Glutamatergic neuron (in vitro differentiated cells): ENCODE measurements at places on chromosomes 3 and 15. TPM values are rescaled to one million over a fixed set of nuclear protein-coding genes. Genes with fewer than 3 reads are reported as not detected.

DNA sequence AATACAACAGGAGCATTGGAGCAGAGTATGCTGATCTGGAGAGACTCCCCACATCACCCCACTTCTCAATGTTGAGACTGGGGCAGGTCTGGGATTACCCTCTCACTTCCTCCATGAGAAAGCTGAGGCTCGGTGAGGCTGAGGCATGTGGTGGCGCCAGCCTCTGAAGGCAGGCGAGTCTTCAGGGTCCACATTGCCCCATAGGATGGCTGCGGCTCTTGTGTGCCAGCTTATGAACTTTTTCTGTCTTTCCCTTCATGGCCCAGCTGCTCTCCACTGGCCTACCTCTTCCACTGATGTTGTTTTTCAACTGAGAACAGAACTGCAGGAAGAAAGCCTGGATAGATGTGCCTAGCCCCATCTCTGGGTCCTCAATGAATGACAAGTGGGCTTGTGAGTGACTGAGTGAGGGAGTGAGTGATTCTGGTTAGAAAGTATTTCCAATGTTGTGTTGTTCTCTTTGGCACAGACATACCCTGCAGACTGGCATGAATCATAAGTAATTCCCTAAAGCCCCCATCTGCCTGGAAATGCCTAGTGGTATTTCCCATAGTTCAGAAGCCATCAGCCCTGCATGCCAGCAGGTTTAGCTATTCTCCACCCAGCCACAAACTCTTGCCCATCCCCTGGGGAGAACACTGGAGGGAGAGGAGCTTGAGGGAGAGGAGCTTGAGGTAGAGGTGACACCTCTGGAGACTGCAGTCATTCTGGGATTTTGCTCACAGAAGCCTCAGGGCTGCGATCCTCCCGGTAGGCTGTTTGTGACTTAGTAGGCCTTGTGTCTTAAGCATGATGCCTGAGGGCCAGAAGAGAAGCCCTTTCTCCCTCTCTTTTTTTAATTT is 56.9 kb downstream of the AMOTL2 start:
- no peak for DNase-seq

FOXB1 gene
- total RNA-seq: not detected

DNA sequence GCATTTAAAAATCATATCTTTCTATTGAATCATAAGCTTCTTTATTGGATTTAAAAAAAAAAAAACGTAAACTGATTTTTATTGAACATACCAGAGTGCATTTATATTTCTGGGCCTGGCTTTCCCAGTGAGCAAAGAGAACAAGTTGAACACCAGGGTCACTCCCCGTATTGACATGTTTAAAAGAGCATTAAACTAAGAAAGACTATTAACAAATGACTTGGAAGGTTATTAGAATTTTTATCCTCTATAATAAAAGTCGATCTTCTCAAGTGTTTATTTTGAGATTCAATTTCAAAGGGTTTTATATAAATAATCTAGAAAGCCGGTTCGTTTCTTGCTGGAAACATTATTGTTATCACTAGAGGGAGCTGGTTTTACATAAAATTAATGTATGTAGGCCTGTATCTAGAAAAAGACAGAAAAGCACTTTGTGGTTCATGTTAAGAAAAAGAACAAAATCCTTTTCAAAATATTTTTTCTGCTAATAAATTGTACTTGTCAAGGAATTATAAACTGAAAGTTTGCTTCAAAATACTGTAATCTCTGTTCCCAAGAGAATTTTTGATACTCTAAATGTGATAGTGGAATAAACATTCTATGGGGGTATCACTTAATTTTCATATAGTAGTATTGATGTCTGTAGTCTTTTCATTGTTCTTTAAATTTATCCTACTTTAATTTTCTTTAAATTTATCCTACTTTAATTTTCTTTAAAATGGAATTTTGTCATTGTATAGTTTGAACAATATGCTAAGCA is 321.8 kb upstream of the MME start:
- DNase-seq: no peak

DNA sequence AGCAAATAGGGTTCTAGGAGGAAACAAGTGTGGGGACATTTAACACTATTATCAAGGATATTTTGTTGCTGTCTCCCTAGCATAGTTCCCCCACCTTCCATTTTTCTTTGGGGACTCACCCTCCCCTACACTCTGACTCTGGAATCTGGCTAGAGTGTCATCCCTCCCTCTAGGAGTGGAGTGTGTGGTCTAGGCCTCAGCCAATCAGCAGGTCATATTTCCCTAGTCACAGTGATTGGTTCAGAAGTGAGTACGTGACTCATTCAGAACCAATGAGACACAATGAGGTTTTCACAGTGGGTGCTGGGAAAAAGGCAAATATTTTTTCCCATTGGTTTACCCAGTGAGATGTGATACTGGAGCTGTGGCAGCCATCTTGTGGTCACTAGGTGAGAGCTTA is 234.4 kb downstream of the SHQ1 start:
- no peak for DNase-seq

DNA sequence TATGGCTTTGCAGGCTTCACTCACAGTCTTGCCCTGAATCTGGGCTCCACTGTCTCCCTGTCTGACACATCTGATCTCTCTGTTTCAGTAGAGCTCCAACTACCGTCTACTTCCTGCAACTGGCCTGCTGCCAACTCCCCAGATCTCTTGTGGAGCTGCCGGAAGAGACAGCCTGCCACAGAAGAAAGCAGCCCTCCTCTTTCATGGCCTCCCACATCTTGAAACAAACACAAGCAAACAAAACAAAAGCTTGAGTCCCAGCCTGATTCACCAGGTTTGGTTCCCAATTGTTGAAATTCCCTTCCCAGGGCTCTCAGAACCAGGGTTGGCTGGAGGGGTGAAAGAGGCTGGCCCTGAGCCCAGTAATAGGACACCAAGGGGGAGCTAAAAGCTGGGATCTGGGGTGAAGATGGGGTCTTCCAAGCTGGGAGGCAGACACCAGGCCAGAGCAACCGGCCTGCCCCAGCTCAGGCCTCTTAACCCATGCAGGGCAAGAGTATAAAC is 55.3 kb upstream of the CA12 start:
- no peak for DNase-seq

DNA sequence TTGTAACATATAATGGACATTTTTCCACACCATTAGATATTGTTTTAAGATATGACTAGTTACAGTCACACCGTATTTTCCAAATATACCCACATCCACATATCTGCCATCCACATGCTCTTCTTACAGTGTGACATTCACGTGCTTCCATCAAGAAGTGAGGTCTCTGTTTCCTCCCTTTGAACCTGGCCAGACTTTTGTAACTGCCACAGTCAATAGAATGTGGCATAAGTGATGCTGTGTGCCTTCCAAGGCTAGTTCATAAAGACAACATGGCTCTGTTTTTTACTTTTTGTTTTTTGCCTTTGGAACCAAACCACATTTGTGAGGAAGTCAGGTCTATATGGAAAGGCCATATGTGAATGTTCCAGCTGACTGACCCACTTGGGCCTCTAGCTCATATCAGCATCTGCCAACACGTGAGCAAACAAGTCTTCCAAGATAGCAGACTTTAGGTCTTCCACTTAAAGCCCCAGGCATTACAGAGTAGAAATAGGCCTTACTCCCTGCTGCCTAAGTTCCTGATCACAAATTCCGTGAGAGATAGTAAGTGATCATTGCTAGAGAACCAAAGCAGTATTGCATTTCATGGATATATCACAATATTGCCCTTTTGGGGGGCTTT is 27.1 kb downstream of the EIF1B start:
- DNase-seq: no peak
